ENCODE measurements at places on chromosomes 5 and 9.

DNA sequence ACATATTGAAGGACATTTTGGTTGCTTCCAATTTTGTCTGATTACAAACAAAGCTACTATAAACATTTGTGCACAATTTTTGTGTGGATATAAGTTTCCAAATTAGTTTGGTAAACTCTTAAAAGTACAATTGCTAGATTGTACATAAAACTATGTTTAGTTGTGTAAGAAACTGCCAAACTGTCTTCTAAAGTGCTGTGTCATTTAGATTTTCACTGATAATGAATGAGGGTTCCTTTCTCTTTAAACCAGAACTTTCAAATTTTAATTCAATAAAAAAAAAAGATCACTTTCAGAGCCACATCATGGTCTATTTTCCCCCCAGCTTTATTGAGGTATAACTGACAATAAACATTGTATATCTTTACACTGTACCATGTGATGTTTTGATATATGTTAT, 74.0 kb upstream of the TRPC7 start:
- H3K4me3 ChIP-seq: no peak overlapping the region
- no peak overlapping the region for H3K27ac ChIP-seq
- no peaks in the 10 kb centered on the region for H3K27me3 ChIP-seq

- no peak overlapping the region for H3K4me3 ChIP-seq
- no peak overlapping the region for H3K27ac ChIP-seq
- H3K4me1 ChIP-seq: no peaks in the 10 kb centered on the region
- DNase-seq: no peak
- no peaks in the 10 kb centered on the region for H3K27me3 ChIP-seq
These were observed 28.1 kb downstream of the RIGI start for GRCh38 chr9:32497921-32498320.

GRCh38 chr5:23440703-23441102, 66.7 kb upstream of the PRDM9 start:
- H3K27ac ChIP-seq: no peak overlapping the region
- no peak overlapping the region for H3K4me3 ChIP-seq
- no peak for DNase-seq
- H3K27me3 ChIP-seq: no peaks in the 10 kb centered on the region

- H3K27me3 ChIP-seq: no peaks in the 10 kb centered on the region
- no peak overlapping the region for H3K27ac ChIP-seq
- H3K36me3 ChIP-seq: no peaks in the 10 kb centered on the region
These were observed 56.1 kb downstream of the MED10 start for GRCh38 chr5:6322163-6322713.

DNA sequence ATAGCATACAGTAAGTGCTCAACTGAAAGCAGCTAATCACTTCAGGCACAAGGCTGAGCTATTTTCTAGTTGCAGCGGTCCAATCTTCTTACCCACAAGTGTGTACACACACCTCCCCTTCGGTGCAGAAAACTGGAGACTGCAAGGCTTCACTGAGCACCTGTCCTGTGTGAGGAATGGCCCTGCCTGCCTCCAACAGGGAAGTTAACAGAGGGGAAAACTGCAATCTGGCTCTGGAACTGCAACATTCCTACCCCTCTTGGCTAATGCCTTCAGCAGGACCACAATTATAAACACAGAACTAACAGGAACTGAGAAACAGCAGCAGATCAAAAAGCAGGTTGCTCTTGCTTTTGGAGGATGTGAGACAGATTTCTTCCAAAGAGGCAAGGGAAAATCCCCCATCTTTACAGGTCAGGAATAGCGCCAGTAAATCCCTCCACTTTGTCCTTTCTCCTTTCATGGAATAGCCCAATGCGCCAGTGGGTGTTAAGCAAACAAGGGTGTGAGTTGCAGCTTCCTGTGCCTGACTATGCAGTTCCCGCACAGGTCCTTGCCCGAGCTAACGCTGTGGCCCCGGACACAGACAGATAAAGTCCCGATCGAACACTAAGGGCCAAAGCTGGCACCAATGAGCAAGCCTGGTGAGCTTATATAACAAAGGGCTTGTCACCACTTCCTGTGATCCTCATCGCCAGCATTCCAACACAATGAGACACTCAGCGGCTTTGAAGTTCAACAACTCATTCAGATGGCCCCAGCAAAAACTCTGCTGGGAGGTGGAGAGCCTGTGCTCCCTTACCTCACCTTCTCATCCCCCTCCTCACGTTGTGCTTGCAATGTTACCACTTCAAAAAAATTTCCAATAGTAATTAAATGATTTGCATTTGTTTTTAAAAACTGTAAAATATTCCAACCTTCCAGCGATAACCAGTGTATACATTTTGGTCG, 21.5 kb downstream of the SHB start:
- peak overlapping the region; percentile 71 for H3K27ac ChIP-seq
- peak overlapping the region; percentile 29 for H3K4me3 ChIP-seq
- H3K27me3 ChIP-seq: no peaks in the 10 kb centered on the region
- H3K36me3 ChIP-seq: no peaks in the 10 kb centered on the region
- peaks cover 61% of the 10 kb centered on the region for H3K4me1 ChIP-seq
- DNase-seq: no peak

Measured in tibial artery (tissue), 4 donors.